ENCODE measurements at places on chromosomes 4 and X. TPM values are rescaled to one million over a fixed set of nuclear protein-coding genes. Genes with fewer than 3 reads are reported as not detected.

DNA sequence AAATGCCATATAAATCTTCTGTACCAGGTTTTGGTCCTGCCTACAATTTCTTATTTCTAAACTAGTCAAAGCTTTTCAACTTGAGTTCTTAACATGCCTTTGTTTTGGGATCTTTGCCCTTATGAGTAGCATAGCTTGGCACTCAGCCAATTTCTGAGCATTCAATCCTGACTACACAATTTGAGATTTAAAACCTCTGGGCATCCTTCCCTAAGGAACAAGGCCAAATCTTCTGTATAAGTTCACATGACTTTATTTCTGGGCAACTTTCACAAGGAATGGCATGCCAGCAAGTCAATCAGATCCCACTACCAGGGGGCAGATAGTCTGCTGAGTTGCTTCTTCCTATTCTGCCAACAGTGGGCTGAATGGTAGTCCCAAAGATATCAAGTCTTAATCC is 254.2 kb downstream of the ADAMTS3 start:
- H3K27me3 ChIP-seq = no peaks in the 10 kb centered on the region
- no peak overlapping the region for H3K27ac ChIP-seq
- no peak for DNase-seq
- no peaks in the 10 kb centered on the region for H3K36me3 ChIP-seq
- no peak overlapping the region for H3K4me3 ChIP-seq

Gene VCX3B
- total RNA-seq = not detected

- no peaks in the 10 kb centered on the region for H3K4me1 ChIP-seq
- no peaks in the 10 kb centered on the region for H3K27me3 ChIP-seq
- no peak overlapping the region for H3K4me3 ChIP-seq
- H3K27ac ChIP-seq = no peak overlapping the region
- no peak for DNase-seq
Measured at GRCh38 chr4:5912614-5913019, 19.7 kb upstream of the CRMP1 start.

Gene TRIM61
- total RNA-seq = 1.4 TPM

GRCh38 chrX:52983321-52984000 is 25.1 kb upstream of the FAM156A start:
- no peak overlapping the region for H3K27ac ChIP-seq
- H3K4me3 ChIP-seq = no peak overlapping the region
- no peak for DNase-seq
- no peaks in the 10 kb centered on the region for H3K4me1 ChIP-seq

DNA sequence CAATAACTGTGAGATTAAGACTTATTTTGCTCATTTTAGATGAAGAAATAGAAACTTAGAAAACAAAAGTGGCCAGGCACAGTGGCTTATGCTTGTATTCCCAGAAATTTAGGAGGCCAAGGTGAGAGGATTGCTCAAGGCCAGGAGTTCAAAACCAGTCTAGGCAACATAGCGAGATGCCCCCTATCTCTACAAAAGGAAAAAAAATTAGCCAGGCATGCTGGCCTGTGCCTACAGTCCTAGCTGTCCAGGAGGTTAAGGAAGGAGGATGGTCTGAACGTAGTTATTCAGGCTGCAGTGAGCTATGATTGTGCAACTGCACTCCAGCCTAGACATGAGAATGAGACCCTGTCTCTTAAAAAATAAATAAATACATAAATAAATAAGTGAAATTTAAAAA is 28.0 kb downstream of the APELA start:
- H3K4me3 ChIP-seq = no peak overlapping the region
- H3K27me3 ChIP-seq = no peaks in the 10 kb centered on the region
- no peaks in the 10 kb centered on the region for H3K36me3 ChIP-seq
- no peaks in the 10 kb centered on the region for H3K4me1 ChIP-seq
- DNase-seq = no peak
- H3K27ac ChIP-seq = no peak overlapping the region

Gene ATP10D
- total RNA-seq = 3.1 TPM

DNA sequence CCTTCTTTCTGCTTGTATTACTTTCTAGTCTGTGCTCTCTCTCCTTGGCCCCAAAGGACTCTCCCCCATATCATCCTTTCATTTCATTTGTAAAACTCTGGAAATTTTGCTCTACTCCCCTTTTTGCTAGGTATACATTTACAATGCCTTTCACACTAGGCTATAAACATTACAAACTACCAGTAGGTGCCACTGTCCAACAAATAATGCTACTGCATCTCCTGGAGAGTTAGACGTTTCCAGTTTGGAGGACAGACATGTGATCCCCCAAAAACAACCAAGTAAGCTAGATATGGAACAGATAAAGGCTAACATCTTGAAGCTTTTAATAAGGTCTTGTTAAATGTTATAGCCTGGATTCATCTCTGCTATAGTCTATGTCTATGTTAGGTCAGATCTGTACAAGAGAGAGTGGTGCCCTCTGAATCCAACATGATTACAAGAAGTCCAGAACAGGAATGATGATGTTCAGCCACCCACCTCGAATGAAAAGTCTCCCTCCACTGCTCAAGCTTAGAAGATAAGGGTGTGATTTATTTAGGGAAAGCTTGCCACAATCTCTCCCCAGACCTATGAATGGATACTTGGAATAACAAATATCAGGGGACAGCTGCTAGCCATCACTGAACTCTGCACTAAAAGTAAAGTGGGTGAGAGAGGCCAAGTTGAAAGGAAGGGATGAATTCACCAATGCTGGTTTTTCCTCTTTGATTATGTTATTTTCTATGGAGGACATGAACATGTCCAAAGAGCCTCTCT is 14.3 kb downstream of the CBR4 start:
- peaks cover 18% of the 10 kb centered on the region for H3K36me3 ChIP-seq
- H3K4me3 ChIP-seq = no peak overlapping the region
- H3K27me3 ChIP-seq = no peaks in the 10 kb centered on the region
- DNase-seq = no peak
- no peaks in the 10 kb centered on the region for H3K4me1 ChIP-seq

Gene TXK
- total RNA-seq = 48.7 TPM

DNA sequence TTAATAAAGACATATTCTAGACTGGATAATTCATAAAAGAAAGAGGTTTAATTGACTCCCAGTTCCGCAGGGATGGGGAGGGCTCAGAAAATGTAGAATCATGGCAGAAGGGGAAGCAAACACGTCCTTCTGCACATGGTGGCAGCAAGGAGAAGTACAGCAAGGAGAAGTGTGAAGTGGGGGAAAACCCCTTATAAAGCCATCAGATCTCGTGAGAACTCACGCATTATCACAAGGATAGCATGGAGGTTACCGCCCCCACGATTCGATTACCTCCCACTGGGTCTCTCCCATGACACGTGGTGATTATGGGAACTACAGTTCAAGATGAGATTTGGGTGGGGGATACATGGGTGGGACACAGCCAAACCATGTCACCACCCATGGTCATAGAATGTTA is 58.3 kb downstream of the MTNR1A start:
- H3K36me3 ChIP-seq = no peaks in the 10 kb centered on the region
- no peak overlapping the region for H3K27ac ChIP-seq
- no peaks in the 10 kb centered on the region for H3K27me3 ChIP-seq
- no peak overlapping the region for H3K4me3 ChIP-seq

- no peak for DNase-seq
- no peak overlapping the region for H3K27ac ChIP-seq
- no peaks in the 10 kb centered on the region for H3K4me1 ChIP-seq
- H3K4me3 ChIP-seq = no peak overlapping the region
- H3K27me3 ChIP-seq = no peaks in the 10 kb centered on the region
Measured at GRCh38 chr4:32094987-32095386, 1374.8 kb downstream of the PCDH7 start.

Gene PAK3
- 1.5 TPM for total RNA-seq

- no peaks in the 10 kb centered on the region for H3K36me3 ChIP-seq
- no peaks in the 10 kb centered on the region for H3K4me1 ChIP-seq
- DNase-seq = no peak
- no peaks in the 10 kb centered on the region for H3K27me3 ChIP-seq
Measured at GRCh38 chr4:37535872-37536271, 150.3 kb downstream of the RELL1 start.

DNA sequence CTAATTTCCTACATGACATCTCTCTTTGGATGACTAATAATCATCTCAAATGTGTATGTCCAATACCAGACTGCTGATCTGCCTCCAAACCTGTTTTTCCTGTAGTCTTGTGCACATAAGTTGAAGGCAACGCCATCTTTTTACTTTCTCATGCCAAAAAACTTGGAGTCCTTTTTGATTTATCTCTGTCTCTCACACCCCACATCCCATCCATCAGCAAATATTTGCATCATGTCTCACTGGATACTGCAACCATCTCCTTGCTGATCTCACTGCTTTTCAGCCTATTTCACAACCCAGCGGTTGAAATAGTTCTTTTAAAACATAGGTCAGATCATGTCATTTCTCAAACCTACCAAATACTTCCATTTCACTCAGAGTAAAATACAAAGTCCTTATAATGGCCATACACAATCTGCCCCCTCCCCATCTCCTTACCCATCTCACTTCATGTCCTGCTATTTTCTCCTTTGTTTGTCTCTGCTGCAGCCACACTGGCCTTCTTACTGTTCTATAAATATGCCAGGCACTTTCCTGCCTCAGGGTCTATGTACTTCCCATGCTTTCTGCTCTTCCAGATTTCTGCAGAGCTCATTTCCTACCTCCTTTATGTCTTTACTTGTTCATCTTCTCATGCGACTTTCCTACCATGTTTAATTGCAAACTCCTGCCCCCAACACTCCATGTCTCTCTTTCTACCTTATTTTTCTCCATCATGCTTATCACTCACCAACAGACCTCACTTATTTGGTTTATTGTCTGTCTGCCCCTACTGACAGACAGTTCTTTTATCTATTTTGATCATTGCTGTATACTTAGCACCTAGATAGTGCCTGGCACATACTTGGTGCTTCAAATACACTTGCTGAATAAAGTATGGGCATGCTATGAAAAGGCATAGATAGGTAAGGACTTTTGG is 98.8 kb downstream of the ANXA3 start:
- H3K27ac ChIP-seq = no peak overlapping the region
- no peak overlapping the region for H3K4me3 ChIP-seq
- H3K36me3 ChIP-seq = no peaks in the 10 kb centered on the region
- no peaks in the 10 kb centered on the region for H3K27me3 ChIP-seq
- no peaks in the 10 kb centered on the region for H3K4me1 ChIP-seq

- H3K4me1 ChIP-seq = no peaks in the 10 kb centered on the region
- H3K4me3 ChIP-seq = no peak overlapping the region
- H3K27me3 ChIP-seq = no peaks in the 10 kb centered on the region
- H3K27ac ChIP-seq = no peak overlapping the region
Measured at GRCh38 chrX:34300871-34301270, 168.8 kb upstream of the FAM47A start.
